Germinal center (tissue), 1 donor: ENCODE measurements at places on chromosomes 7 and 10.

DNA sequence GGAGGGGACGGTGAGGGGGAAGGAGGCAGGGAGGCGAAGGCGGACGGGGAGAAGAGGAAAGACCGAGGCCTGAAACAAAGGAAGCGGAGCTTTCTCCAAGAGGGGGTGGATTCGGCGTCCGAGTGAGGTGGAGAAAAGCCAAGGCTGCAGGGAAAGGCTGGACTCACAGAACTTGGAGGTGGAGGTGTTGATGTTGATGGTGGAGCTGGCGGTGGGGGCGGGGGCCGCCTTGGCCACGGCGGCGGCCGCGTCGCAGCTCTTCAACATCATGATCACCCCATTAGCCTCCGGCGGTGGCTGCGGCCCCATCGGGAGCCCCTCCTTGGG, 578 bp downstream of the CACUL1 start:
- peak; percentile 49 for DNase-seq

- no peak for DNase-seq
These were observed 21.4 kb downstream of the UBN2 start for GRCh38 chr7:139252451-139252850.

GRCh38 chr10:102914781-102915180, 3.3 kb upstream of the CNNM2 start:
- DNase-seq, result no peak

DNA sequence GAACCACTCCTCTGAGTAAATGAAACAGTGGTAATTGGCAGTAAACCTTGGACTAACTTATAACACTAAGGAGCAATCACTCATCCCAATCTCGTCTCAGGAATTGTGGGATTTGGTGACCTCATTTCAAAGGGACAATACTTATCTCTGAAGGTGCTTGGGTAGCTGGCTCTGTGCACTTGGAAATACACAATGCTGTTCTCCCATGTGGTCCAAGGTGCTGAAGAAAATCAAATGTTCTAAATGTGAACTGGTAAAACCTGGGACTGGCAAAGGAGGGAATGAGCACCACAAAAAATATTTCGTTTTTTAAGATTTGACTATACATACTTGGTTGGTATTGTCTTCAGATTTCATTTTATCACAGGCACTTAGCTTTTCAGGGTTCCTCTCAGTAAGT, 1193.0 kb downstream of the SORCS1 start:
- DNase-seq, result no peak

GRCh38 chr7:5766321-5766761, 15.1 kb downstream of the RNF216 start:
- no peak for DNase-seq

GRCh38 chr7:71184136-71184535, 52.2 kb downstream of the GALNT17 start:
- no peak for DNase-seq

DNA sequence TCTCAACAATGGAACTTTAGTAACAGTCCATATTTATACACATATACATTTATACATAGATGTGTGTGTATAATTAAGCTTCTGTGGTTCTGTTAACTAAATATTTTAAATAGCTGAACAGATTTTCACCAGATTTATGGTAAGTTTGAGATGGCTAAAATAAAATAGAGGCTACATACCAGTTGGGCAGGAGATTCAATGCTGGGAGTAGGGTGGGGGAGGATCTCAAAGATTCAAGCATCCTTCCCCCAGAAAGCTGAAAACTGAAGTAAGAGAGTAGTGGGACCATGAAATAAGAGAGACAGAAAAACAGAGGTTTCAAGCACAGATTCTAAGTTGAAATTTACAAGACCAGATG, 14.0 kb downstream of the LRRC17 start:
- no peak for DNase-seq

DNA sequence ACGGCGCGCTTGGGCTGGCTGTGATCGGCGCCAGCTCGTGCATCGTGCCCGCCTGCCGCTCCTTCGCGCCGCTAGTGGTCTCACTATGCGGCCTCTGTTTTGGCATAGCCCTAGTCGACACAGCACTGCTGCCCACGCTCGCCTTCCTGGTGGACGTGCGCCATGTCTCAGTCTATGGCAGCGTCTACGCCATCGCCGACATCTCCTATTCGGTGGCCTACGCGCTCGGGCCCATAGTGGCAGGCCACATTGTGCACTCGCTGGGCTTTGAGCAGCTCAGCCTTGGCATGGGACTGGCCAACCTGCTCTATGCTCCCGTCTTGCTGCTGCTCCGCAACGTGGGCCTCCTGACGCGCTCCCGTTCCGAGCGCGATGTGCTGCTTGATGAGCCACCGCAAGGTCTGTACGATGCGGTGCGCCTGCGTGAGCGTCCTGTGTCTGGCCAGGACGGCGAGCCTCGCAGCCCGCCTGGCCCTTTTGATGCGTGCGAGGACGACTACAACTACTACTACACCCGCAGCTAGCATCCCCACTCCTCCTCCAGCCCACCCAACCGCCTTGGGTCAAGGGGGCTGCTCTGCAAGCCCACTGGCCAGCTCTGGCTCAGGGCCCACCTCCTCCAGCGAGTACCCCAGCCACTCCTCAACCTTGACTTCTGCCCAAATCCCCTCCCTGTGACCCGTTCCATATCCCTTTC, 1.9 kb downstream of the SLC18A3 start:
- DNase-seq, result no peak

DNA sequence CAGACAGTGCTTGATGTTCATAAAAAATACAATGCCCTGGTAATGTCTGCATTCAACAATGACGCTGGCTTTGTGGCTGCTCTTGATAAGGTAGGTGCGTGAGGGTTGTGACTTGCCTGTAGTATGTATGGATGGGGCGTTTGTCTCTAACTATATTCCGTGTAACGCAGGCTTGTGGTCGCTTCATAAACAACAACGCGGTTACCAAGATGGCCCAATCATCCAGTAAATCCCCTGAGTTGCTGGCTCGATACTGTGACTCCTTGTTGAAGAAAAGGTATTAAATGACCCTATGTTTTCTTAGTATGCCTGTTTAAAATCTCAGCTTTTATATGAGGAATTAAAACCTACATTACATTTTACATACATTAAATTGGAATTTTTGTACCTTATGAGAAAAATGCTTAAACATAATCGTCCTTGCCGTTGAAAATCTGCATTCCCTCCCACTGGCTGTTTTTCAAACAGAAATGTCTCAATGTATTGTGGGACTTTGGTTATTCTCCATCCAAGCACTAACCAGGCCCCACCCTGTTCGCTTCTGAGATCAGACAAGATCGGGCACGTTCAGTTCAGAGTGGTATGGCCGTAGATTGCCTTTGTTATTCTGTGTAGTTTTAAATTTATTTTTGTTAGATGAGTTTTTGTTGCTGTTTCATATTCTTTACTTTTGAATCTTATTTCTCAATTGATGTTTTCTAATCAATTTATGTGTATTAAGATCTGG, 85.3 kb downstream of the CUL1 start:
- no peak for DNase-seq

GRCh38 chr10:126806498-126806897, 98.7 kb upstream of the DOCK1 start:
- DNase-seq, result no peak

DNA sequence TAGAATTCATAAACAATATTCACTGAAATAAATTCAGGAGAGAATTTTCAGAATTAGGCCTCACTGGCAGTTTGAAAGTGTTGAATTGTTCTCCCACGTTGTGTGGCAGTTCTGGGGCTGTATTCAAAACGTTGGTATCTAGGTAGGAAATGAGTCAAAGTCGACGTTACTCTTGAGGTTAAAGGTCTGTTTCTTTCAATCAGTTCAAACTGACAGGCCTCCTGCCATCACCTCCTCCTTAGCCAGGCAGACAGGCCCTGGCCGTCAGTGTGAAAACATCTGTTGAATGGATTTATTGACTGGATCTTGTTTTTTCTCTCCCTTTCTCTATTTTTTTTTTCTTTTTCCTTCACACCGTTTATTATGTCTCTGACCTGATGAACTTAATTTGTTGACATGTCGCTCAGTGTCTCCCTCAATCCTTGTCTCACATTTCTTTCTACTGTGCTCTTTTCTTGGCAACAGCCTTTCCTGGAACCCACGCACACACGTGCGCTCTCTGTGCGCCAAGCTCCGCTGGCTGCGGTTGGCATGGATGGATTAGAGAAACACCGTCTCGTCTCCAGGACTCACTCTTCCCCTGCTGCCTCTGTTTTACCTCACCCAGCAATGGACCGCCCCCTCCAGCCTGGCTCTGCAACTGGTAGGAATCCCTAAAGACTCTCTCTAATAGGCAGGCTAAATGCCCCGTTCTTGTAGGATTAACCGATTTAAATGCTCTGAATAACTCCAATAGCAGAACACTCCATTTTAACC, 231.7 kb downstream of the HDAC9 start:
- no peak for DNase-seq

- DNase-seq, result no peak
These were observed 11.5 kb downstream of the CREB3L2 start for GRCh38 chr7:137990251-137990941.

- DNase-seq, result no peak
These were observed 78.0 kb downstream of the TAF3 start for GRCh38 chr10:7896297-7896696.

GRCh38 chr10:78749200-78749599, 319.6 kb upstream of the ZMIZ1 start:
- DNase-seq, result no peak

- no peak for DNase-seq
These were observed 103.1 kb downstream of the PRKCQ start for GRCh38 chr10:6476989-6477388.

DNA sequence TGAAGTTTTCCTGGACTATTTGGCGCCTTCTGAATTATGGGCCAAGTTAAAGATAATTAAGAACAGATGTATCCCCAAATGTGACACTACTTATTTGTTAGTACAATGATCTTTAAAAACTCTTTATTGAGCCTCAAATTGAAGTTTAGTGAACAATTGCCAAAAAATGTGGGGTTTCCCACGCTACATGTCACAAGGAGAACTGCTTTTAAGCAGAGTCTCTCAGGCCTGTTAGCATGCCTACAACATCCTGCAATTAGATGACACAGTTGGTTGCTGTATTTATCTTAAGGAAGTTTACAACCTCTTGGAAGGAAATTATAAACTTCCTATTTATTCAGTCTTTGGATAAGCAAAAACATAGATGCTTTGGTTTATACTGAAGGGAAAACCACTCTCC, 733.0 kb downstream of the TNS3 start:
- no peak for DNase-seq
